ENCODE measurements at places on chromosomes 2 and 18.

GRCh38 chr18:79624356-79625170 lies 55.0 kb upstream of the CTDP1 start:
- DNase-seq: no peak

- no peak for DNase-seq
Observed at GRCh38 chr2:65291216-65292105, 63.8 kb downstream of the ACTR2 start.

GRCh38 chr2:55826246-55826645 lies 97.3 kb downstream of the EFEMP1 start:
- no peak for DNase-seq

DNA sequence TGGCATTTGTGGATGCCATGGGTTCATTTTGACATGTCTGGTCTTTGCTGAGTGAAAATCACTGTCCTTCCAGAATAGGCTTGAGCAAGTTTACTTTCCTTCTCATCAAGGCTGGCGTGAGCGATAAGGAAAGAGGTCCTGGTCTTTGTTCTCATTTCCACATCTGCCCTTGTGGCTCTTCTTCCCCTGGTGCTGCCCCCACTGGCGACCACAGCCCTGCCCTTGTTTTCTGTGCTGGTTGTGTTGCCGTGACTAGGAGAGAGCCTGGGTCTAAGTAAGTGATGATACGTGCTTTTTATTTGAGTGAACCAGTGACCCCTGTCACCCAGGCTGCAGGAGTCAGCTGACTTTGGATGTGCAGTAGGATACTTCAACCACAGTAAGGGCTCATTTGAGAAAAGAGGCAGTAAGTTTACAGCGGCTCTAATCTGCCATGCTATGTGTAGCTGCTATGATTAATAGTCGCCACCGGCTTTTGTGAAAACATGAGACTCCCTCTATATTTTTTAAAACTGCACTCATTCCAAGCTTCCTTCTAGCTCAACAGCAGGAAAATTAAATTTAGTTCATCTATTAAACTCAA lies 441.7 kb downstream of the RNF144A start:
- DNase-seq: no peak

GRCh38 chr18:2471523-2471922 lies 99.8 kb downstream of the METTL4 start:
- DNase-seq: no peak

DNA sequence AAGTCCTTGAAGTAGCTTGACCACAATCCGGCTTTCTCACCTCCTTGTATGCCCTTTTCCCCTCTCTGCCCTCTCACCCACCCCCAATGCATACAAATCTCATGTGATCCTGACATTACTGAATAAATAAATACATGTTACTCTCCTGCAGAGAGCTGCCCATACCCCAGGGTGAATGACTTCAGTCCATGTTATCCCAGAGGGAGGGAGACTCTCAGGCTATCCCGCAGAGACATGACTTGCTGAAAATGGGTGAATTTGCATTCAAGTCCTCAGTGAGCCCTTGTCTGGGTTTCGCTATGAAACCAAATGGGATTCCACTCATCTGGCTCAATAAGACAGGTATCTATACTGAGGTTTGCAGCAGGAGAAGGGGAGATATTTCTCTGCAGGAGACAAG lies 168.5 kb downstream of the FHOD3 start:
- DNase-seq: no peak

DNA sequence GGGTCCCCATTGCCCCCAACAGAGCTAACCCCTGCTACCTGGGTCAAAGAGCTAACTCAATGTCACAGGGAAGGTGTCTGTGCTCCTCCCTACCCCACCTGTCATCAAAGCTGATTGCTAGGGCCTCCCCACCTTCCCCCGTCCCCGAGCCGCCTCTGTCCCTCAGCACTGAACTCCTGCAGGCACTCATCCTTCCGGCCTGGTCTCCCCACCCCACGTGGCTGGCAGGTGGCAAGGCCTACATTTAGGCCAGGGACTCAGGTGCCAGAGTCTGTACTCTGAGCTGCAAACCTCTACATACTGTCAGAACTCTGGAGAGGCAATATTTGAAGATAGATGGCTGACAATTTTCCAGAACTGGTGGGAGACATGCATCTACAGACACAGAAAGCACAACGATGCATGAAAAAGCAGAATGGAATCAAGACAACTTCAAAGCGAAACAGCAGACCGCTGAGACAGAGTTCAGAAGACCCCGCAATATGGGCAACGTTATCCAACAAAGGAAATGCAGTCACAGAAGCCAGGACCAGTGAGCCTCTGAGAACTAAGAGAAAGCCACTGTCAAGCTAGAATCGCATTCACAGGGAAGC lies 195.8 kb downstream of the HDAC4 start:
- no peak for DNase-seq

DNA sequence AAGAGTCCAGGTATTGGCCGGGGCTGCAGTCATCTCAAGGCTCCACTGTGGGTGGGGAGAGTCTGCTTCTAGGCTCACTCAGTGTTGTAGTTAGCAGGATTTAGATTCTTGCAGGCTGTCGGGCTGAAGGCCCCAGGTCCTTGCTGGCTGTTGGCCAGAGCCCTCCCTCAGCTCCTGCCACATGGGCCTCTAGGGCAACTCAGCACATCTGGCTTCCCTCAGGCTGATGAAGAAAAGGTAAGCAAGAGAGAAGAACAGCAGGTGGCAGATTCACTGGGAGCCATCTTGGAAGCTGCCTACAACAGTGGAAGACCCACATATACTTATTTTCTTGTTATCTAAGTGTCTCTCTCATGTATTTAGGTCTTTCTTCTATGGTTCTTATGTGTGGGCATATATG lies 4.3 kb downstream of the MRPS9 start:
- DNase-seq: no peak

- no peak for DNase-seq
Observed at GRCh38 chr2:11168488-11168887, 13.2 kb downstream of the SLC66A3 start.

DNA sequence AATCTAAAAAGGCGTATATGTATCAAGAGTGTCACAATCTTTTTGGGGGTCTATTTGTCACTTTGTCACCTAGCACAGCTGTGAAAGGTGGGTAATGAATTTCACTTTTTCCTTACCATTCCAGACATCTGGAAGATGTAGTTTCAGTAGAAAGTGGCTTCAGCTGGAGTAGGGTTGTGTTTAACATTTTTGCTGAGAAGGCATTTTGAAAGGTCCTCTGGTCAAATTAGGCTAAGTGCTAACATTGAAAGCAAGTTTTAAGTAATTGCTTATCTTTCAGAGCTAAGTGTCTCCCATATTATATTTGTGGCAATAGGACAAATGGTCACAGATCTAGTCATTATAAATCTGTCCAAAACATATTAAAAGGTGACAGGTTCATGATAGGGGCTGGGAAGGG lies 542.1 kb upstream of the SPHKAP start:
- DNase-seq: no peak

DNA sequence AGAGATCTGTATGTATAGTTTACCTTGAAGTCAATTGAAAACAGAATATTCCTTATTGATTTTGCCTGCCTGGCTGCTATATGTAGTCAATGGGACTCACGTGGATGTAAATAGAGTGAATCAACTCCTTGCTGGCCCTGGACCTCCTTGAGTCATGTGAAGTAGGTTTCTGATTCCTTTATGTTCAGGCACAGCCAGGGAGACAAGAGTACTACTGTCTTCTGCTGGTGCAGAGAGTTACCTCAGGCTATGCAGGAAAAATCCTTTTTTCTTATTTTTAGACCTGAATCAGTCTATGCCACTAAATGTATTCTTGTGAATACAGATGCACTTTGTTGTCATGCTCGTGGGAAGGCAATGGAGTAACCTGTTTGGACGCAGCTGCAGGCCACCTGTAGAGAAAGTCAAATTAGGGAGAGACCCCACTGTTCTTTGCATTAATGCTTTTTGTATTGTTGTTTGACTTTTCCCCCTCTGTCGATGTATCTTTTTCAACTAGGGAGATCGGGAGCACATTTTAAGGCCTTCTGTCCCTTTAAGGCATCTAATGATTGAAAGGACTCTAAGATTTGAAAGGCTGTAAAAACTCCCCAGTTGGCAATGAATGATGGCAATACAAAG lies 473.9 kb downstream of the ARHGAP15 start:
- DNase-seq: no peak

GRCh38 chr2:76826691-76827090 lies 695.5 kb downstream of the LRRTM4 start:
- DNase-seq: no peak

- no peak for DNase-seq
Observed at GRCh38 chr2:11499081-11499743, 33.3 kb upstream of the E2F6 start.

GRCh38 chr2:151230627-151231140 lies 31.0 kb downstream of the RBM43 start:
- no peak for DNase-seq

GRCh38 chr2:85062565-85062964 lies 70.6 kb upstream of the TCF7L1 start:
- no peak for DNase-seq

Measured in muscle of back (tissue), 13 donors.